ENCODE measurements at places on chromosomes 11 and 22.

DNA sequence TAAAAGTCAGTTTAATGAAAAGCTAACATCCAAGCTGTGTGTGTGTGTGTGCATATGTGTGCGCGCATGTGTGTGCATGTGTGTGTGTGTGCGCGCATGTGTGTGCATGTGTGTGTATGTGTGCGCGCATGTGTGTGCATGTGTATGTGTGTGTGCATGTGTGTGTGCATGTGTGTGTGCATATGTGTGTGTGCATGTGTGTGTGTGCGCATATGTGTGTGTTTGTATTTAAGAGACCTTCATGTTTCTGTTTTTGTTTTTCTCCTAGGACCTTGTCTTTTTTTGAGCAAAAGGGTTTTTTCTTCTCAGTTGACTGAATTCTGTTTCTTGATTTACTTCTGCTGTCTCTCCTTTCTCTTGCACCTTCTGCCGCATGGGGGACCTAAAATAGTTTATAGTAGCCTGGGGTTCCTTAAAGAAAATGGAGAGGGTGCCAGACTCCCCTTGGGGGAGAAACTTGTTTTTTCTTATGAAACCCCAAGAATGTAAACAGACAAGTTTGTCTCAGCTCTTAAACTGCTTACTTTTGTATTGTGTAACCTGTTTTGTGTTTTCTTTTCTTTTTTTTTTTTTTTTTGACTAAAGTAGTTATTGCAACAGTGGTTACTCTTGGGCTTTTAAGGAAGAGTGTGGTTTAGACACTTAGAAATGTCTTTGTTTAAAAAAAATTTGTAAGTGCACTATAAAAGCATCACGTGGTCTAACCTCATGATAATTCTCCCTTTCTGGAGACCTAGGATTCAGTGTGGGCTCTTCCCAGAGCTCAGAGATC, 53.0 kb downstream of the OSBPL5 start:
- DNase-seq = peak; percentile 64

- DNase-seq = no peak
Measured at GRCh38 chr22:31631436-31631835, 30.6 kb downstream of the PISD start.

GRCh38 chr11:47656260-47656885, 14.0 kb upstream of the MTCH2 start:
- DNase-seq = no peak

DNA sequence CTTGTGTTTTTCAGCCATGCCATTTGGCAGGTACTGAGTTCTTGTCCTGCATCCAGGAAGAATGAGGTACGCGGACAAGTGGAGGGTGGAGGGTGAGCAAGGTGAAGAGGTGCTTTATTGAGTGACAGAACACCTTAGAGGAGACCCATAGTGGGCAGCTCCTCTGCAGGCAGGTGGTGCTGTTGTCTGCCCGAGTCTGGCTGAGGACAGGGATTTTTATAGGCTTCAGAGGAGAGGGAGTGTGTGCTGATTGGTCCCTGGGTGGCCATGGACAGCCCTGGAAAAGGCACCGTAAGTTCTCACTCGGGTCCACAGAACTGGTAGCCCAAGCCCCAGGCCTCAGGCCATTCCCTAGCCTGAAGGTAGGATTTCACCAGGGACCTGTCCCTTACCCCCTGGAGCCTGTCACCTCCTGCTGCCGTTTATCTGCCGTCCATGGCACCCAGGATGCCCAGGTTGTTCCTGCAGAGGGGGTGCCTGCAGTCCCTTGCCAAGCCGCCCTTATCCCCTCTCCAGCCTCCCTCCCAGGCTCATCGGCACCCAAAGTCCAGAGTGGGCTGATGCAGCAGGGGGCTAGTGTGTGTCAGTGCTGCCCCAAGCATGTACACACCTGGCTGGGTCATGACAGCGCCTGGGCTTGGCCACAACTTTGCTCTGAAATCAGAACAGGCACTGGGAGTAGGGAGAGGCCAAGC, 213.6 kb downstream of the LRRC4C start:
- DNase-seq = no peak

- DNase-seq = no peak
Measured at GRCh38 chr11:118212131-118212725, 12.6 kb downstream of the JAML start.

DNA sequence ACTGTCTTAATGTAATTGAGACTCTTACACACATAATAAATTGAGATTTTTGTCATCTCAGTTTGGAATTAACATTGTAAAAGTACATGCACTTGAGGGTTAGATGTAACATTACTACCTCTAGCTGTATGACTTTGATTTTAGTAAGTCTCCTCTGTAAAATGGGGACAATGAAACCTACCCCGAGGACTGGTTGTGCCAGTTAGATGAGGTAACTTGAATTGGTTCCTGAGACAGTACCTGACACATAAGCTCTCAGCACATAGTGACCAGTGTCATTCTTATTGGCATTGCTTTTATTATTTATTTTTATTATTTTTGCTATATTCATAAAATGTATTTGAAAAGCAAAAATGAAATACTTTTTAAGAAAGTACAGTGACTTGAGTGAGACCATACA, 114.8 kb downstream of the TEAD1 start:
- no peak for DNase-seq

GRCh38 chr11:71199226-71199820, 53.1 kb downstream of the SHANK2 start:
- DNase-seq = no peak
